ENCODE measurements at places on chromosomes 1 and 21.
A peak's percentile ranks its signal among the peaks of the same experiment; 100 is the strongest.

DNA sequence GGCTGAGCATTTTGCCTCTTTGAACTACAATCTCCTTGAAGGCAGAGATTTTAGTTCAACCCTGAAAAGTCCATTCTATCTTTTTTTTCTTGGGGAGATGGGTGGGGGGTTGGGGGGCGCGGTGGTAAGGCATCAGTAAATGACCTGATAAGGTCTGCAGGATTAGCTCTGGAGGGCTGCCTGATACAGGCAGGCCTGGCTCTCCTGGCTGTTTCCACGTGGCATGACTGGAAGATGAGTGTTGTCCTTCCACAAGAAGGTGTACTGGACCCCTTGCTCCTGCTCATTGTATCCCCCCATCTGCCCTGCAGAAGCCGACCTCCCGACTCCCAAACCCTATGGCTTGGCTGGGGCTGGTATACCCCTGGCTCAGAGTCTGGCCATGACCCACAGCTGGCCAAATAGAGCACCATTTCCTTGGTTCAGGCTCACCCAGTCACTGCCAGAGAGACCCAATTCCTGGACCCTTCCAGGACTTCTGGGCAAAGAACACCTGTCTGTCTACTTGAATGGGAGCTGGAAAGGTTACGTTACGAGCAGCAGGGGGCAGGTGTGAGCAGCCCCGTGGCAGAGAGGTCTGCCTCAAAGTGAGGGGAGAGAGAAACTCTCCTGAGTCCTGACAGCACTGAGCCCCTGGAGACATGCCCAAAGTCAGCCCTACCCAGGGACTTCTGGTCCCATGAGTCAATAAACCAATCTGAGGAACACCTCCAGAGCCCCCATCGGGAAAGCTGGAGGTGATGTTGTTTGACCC, 17.0 kb downstream of the DHRS3 start:
- DNase-seq = no peak

- no peak for DNase-seq
Measured at GRCh38 chr1:211704543-211704942, 29.1 kb upstream of the NEK2 start.

GRCh38 chr1:10708757-10709156, 87.7 kb downstream of the CASZ1 start:
- DNase-seq = no peak

DNA sequence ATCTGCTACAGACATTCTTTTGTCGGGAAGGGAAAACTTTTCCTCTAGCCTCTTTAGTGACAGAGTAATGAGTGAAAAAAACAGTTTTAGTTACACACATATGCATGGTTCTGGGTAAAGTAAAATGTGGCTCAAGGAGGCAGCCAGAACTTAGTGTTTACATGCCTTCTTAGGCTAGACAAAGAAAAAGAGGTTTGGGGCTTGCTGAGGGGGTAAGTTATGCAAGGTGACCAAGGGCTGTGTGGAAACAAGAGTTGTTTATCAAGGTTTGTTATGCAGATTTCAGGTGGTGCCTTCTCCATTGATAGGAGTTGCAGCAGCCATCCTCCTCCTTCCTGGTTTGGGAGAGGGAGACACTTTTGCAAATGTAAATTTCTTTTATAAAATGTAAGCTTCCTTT, 66.5 kb upstream of the RAB3GAP2 start:
- DNase-seq = peak; percentile 94

- DNase-seq = no peak
Measured at GRCh38 chr1:32215629-32216480, 6.3 kb downstream of the TMEM234 start.

- no peak for DNase-seq
Measured at GRCh38 chr1:7284839-7285435, 486.2 kb upstream of the VAMP3 start.

DNA sequence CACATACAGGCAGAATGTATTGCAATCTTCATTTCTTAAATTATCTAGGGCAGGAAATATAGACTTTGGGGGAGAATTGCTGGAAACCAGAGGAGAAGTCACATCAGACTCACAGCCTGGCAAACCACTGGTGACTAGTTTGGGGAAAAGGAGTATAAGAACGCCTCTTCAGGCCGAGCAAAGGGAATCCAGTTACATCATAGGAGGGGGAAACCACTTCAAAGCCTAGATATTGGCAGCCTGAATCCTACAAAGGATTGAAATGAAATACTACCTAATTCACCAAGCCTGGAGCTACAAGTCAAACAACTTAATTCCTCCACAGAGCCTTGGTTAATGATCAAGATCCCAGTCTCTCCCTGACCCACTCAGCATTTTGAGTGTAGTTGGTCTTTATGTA, 121.7 kb downstream of the SLC30A10 start:
- DNase-seq = no peak

DNA sequence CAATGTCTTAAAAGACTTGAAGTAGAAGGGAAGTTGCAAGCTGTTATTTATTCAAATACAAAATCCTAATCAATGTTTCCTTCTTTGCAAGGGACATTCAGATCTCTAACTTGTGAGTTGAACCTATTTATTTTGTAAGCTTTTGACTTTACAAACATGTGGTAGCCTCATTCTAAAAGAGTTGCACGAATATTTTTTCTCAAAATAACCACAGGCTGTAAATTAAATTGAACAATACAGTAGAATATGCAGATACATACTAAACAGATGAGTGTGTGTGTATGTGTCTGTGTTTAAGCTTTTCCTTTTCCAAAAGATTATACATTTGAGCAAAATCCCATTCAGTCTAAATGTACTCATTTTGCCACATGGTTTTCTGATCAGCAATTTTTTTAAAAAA, 4.8 kb upstream of the DYNLT5 start:
- no peak for DNase-seq

DNA sequence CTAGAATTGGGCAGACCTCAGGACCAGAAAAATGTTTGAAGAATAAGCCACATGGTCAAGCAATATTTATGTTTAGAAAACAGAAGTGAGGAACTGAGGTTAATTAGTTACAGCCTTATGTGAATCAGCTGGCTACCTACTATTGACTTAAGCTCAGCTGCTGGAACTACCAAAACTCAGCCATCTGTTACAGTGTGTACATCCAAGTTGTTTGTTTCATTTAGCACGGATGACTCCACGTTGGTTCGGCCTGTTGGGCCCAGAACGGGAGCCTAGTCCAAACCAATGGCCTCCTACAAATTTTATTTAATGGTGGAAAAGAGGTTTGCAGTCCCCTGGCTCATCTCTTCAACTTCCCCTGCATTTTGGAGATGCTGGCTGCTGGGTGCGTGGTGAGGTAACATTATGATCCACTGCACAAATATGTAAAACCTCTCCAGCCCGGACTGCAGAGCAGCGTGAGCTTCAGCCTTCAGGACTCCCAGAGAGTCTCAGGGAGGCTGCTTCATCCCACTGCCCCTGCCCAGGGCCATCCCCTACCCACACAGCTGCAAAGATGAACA, 143.4 kb downstream of the ZZZ3 start:
- no peak for DNase-seq

GRCh38 chr1:225388372-225388771, 39.5 kb downstream of the LBR start:
- no peak for DNase-seq

- DNase-seq = no peak
Measured at GRCh38 chr1:178931858-178932551, 61.1 kb upstream of the ANGPTL1 start.

- no peak for DNase-seq
Measured at GRCh38 chr1:44848456-44849181, 5.6 kb upstream of the PTCH2 start.

DNA sequence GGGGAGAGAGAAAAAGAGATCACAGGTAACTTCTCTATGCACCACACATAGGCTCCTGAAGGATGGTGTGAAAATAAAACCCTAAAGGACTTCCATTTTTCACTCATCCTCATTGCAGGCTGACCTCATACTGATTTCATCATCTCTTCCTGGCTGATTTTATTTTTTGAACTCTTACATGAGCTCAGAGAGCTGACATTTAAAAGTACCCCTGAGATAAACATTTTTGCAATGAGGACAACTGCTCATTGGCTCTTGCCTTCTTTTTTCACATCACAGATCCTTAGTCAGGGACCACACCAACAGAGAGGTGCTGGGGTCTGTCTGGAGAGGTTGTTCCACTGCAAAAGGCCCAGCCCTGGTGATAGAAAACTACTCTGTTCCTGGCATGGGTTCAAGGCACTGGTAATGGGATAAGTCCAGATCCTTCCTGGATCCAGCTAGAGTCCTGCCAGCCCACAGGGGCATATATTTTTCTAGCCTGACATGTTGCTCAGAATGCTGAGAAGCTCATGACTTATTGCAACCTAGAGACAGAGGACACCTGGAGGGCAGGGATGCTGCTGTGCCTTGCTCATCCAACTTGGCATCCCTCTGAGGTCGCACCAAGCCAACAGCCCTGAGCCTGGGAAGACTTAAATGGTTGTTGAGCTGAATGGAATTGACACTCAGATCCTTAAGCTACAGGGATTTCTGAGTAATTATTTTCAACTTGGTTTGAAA, 360.0 kb downstream of the HHAT start:
- no peak for DNase-seq

- no peak for DNase-seq
Measured at GRCh38 chr1:166905900-166906299, 29.8 kb upstream of the TADA1 start.

- no peak for DNase-seq
Measured at GRCh38 chr1:36154335-36154734, 1.6 kb upstream of the MAP7D1 start.

GRCh38 chr1:14390816-14391215, 207.7 kb upstream of the KAZN start:
- DNase-seq = no peak

DNA sequence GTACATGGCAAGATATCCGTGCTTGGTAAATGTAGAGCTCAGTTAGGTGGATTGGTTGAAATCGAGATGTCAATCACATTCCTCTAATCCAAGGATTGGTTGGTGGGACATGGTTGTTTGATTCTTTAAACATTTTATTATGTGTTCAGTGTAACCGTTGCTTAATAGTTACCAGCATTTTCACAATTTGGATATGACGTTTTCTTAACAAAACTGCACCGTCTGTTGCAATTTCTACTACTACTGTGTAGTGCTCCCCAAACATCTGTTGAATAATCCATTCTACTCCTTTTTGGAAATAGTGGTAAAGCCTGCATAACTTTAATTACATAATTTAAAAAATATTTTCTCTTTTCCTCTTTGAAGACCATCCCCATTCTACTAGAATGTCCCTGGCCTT, 16.3 kb downstream of the OR2B11 start:
- no peak for DNase-seq

DNA sequence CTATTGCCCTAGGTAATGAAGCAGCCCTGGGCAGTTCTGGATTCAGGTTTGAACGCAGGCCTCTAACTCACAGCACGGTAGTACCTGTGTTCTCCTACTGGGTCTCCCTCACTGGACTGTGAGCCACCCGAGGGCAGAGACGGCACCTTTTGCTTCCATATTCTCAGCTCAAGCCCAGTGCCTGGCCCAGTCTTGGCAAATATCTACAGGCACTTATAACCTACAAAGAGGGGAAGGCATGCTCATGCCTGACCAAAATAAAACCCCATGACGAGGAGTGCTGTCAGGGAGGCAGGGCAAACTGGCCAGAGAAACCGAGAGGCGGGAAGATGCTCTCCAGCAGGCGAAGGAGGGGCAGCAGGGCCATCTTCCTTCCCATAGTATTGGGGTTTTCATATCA, 91.1 kb downstream of the DDX20 start:
- no peak for DNase-seq

- no peak for DNase-seq
Measured at GRCh38 chr21:44720170-44720569, 8.8 kb upstream of the TSPEAR start.

- no peak for DNase-seq
Measured at GRCh38 chr1:19643121-19643520, 990 bp upstream of the NBL1 start.
